ENCODE measurements at places on chromosomes 3 and 15.
A peak's percentile ranks its signal among the peaks of the same experiment; 100 is the strongest.

DNA sequence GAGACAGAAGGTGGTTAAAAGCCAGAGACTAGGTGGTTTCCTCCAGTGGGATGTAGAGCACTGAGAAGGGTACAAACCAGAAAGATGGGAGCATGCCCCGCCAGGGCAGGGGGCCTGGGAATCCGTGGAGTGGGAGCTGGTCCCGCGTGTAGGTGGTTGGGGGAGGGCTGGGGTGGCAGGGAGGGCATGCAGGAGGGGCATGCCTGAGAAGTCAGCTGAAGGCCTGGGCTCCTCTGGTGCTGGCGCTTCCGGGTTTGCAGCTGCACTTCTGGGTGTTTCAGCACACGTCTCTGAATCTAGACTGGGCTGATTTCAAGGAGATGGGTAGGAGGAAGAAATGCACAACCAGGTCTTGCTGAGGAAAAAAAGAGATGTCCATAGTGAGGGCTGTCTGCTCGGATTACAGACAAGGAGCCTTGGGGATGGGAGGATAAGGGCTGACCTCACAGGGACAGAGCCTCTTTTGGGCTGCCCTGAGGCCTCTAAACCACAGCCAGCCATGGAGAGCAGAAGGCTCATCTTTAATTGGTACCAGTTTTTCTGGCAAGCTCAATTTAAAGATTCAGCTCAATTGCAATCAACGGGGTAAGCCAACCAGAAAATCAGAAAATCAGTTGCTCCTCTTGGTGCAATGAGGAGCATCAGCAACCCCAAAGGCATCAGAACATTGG is 151.9 kb downstream of the FAM43A start:
- DNase-seq = no peak

- DNase-seq = no peak
These were observed 333.7 kb upstream of the EPHA3 start for GRCh38 chr3:88773766-88774165.

GRCh38 chr15:59251001-59251845 is 44.6 kb downstream of the LDHAL6B start:
- DNase-seq = no peak

GRCh38 chr3:152272771-152273242 is 4.1 kb downstream of the MBNL1 start:
- peak; percentile 82 for DNase-seq

DNA sequence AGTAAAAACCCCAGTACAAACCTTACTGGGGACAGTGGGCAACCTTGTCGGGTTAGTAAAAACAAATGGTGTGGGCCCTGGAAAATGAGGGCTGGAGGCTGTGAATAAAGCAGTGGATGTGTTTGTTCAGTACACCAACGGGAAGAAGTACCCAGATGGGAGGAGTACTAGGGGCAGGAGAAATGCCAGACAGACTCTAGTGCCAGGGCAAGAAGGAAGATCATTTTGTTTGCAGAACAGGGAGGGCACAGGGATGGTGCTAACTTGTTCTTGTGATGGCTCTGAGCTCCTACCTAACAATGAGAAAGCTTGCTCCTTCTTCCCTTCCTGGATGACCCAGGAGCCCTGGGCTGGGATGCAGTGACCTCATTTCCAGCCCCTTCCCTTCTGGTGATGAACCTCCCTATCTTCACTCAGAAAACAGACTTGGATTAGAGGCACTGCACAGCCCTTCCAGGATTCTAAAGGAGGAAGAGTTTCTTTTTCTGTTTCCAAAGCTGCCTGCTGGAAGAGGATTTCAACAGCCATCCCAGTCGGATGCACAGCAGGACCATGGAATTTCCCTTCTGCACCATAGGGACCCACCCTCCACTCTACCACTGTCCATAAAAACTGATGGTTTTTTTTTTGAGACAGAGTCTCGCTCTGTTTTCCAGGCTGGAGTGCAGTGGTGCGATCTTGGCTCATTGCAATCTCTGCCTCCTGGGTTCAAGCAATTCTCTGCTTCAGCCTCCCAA is 6.1 kb downstream of the RASSF1 start:
- DNase-seq = no peak

DNA sequence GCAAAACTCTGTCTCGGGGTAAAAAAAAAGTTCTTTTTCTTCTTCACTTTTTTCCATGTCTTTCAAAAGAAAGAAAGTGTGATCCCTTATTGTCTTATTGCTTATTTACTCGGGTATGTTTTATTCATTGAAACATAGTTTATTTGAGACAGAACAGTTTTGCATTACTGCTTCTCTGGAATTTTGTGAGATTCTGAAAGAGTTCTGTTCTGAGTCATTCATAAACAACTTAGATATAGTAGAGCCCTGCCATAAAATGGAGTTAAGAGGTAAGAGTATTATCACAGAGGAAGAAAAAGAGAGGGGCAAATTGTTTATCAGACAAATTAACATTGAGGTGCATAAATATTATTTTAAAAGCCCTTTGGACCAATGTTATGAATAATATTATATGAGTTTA is 522.2 kb downstream of the ROBO2 start:
- DNase-seq = no peak

DNA sequence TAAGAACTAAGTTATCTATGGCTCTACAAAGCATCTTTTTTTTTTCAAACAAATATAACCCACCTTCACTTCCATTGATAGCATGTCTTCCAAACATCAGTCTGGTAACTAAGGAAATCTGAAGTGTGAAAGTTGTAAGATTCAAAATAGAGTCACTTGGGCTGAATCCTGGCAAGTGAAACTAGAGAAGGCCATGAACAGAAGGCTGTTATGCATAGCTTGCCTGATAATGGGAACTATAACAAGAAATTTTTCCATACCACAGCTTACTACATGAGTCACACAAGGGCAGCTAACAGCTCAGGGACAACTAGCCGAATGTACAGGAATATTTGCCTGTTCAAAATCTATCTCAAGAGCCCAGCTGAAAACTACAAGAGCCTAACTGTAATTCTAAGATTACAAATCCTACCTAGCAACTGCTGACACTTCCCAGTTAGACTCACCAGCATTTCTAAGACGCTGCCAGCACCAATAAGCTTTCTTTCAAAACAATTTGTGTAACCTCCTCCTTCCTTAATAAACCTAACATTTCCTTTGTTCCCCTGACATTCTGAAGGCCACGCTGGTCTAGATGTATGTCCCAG is 1066.5 kb downstream of the PLOD2 start:
- no peak for DNase-seq

DNA sequence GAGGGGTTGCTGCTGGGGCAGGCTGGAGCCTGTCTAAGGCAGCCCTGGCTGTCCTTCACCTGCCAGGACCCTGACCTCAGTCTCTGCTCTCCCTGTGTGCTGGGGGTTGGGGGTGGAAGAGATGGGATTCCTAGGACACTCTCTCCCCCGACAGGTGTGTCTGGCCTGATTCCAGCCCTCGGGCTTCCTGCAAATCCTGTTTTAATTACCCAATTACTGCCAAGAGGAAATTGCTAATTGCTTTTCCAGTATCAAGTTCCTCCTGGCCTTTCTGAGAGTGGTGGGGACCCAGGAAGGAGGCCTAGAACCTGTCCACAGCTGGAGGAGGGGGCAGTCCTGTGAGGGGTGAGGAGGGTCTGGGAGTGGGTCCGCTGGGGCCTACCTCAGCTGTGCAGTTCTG is 15.8 kb downstream of the PLXNA1 start:
- DNase-seq = no peak

- DNase-seq = no peak
These were observed 466.9 kb downstream of the NAALADL2 start for GRCh38 chr3:175326041-175326440.
